Activated CD4-positive, alpha-beta T cell treated with anti-CD3 and anti-CD28 coated beads, Interleukin-2, amount 10 ng/mL, durations not matched to agents 7 days and 5 days (primary cell): ENCODE measurements at places on chromosomes 1 and 21. TPM values are rescaled to one million over a fixed set of nuclear protein-coding genes. Genes with fewer than 3 reads are reported as not detected.

DNA sequence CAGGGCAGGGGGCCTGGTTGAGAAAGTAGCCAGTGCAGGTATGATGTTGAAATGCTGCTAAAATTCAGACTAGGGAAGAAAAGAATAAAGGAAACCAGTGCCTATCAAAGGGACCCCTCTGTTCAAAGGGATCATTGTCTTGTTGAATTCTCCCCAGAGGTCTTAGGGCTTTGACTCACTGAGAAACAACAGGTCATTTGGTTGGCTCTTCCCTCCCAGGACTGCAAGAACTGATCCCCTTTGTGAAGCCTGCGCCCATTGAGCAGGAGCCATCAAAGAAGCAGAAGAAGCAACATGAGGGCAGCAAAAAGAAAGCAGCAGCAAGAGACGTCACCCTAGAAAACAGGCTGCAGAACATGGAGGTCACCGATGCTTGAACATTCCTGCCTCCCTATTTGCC lies 11.8 kb upstream of the CELSR2 start:
- no peak for DNase-seq

DNA sequence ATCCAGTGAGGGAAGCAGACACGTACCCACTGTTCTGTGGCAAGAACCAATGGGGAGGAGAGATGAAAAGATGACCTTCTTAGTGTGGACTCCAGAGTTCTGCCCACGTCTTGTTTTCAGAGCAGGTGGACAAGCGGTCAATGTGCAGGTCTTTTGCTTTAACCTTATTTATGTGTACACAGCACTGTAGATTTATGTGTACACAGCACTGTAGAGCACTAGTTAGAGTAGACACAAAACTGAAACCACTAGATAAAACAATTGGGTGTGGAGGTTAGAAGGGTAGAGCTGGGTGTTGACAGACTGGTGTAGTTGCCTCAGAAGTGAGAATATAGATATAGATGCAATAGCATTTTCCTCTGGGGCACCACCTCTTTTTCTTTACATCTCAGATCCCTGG lies 150.0 kb downstream of the MAGI3 start:
- no peak for DNase-seq

DNA sequence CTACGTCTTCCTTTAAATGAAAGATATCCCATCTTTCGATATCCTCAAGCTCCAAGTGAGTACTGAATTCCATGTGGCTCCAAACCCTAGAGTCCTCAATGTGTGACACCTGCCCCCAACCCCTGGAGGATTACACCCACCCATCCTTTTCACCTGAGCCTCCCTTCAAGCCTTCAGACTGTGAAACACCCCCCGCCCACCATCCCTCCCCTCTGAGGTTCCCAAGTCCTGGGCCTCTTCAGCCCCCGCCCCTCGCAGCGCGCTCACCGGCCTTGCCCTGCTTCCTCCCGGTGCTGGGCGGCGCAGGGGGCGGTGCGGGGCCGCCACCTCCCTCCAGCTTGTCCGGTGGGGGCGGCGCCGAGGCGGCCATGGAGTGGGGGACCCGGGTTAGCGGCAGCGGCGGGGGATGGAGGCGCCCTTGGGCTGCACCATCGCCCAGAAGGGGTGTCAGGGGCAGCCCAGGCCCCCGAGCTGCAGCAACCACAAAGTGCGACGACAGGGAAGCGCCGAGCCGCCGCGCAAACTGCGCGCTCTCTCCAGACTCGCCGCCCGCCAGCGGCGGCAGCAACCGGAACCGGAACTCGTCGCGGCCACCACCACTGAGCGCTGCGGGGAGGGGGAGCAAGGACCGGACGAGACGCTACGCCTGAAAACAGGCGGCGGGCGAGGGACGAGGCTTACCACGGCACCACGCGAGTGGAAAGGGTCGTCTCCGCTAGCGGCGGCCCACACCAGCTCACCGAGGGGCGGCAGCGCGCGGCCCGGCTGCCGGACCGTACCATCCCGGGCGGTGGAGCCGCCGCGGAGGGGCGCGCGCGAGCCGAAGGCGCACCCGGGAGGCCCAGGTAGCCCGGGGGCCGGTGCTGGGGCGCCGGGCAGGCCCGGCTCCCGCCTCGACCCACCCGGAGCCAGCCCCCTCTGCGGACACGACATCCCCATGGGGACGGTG lies at the start of gene PYGO2:
TSS of gene PYGO2 (minus strand) at position 576 of the 949 bp plus-strand sequence. CDS start at position 370, 206 bp downstream.
- peak; percentile 83 for DNase-seq

GRCh38 chr1:207981976-207982375 lies 71.1 kb upstream of the CD34 start:
- DNase-seq = no peak

GRCh38 chr1:8145545-8146202 lies 119.6 kb upstream of the ERRFI1 start:
- no peak for DNase-seq

The UTS2 gene
- total RNA-seq = not detected

The IVL gene
- not detected for total RNA-seq

DNA sequence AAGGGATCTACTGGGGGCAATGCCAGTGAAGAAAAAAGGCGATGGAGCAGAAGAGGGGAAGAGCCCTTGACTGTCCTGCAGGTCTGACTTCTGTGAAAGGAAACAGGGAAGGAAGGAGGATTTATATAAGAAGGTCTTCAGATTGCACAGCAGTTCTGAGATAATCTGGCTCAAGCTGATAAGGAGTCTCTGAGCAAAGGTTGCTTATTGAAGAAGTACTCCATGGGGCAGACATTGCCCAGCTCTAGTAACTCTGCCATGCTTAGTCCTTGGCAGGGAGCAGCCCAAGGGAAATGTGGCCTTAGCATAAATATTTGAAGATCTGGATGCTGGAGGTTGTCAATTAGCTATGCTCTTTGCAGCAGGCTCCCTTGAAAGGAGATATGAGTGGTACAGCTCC lies 15.9 kb upstream of the TTF2 start:
- DNase-seq = no peak

DNA sequence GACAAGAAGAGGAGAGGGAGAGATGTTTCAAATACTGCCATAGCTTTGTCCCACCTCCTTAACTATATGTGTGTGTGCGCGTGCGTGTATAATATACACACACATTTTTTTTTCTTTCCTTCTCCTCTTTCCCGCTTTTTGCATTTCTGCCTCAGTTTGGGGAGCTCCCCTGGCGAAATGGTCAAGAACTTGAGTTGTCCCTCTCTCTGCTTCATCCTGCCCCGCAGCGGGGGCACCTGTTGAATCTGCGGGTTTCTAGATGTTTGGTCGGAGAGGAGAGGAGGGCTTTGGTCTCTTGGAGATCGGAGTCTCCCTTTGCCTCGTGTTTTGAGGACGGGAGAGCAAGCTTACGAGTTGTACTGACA lies 504 bp downstream of the SCCPDH start:
- DNase-seq = no peak

The TMEM69 gene
- 18.6 TPM for total RNA-seq

The NCF2 gene
- total RNA-seq = 15.3 TPM

GRCh38 chr1:117670976-117671780 lies 65.3 kb downstream of the TENT5C start:
- DNase-seq = no peak
